SJSA1 (cell line): ENCODE measurements at places on chromosomes 1 and 21. TPM values are rescaled to one million over a fixed set of nuclear protein-coding genes. Genes with fewer than 3 reads are reported as not detected.

- DNase-seq: no peak
Observed at GRCh38 chr1:86546787-86547221, at the start of gene CLCA4. Gene CLCA4, plus strand, starts transcription at chr1:86547078. Its CDS starts 42 bp downstream, at chr1:86547120.

- DNase-seq: no peak
Observed at GRCh38 chr1:155424091-155424490, 103.4 kb downstream of the RUSC1 start.

GRCh38 chr1:44489481-44489880 is 84.4 kb downstream of the RNF220 start:
- DNase-seq: no peak

GRCh38 chr21:25733859-25734653 is 648 bp downstream of the ATP5PF start:
- peak; percentile 33 for DNase-seq

Gene OPTC
- total RNA-seq: not detected in 2 replicates

DNA sequence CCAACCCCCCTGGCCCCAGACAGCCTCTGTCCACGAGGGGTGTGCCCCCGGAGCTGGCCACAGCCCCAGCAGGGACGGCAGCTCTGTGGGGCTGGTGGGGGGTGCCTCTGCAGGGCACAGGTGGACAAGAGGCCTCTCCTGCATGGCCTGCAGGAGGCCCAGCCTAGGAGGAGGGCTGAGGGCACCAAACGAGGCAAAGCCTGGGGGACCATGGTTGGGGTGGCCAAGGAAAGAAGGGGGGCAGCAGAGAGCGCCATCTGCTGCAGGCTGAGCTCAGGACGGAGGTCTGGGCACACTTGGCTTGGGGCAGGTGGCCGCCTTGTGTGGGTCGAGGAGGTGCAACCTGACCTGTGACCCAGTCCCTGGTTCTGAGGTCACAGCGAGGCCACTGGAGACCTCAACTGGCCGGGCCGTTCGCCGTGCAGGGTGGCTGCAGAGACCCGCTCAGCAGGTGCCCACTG is 27.3 kb downstream of the RRP1 start:
- no peak for DNase-seq

DNA sequence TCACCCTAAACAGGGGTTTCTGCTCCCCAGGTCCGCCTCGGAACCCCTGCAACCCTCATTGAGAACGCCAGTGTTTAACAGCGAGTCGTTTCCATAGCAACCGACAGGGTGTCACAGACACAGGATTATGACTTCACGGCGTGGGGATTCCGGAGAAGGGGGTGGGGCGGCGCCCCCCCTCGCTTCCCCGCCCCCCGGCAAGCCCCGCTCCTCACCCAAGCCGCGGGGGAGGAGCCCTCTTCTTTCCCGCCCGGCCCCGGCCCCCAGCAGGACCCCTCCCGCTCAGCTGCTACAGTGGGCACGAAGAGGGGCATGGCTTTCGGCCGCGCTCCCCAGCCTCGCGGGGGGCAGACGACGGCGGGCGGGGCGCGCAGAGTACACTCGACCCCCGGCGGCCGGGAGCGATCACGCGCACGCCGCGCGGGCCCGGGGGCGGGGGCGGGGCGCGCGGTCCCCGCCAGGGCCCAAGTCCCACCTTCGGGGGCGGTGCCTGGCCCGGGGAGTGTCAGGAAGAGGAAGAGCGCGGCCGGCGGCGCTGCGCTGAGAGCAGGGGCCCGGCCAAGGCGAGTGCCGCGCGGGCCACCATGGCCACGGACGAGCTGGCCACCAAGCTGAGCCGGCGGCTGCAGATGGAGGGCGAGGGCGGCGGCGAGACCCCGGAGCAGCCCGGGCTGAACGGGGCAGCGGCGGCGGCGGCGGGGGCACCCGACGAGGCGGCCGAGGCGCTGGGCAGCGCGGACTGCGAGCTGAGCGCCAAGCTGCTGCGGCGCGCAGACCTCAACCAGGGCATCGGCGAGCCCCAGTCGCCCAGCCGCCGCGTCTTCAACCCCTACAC is at the start of gene EFHD2:
TSS of gene EFHD2 (plus strand) at position 501 of the 835 bp plus-strand sequence. CDS start at position 585, 84 bp downstream.
- DNase-seq: peak; percentile 87

Gene GLIS1
- total RNA-seq: 1.2 and 2.6 TPM in 2 replicates

DNA sequence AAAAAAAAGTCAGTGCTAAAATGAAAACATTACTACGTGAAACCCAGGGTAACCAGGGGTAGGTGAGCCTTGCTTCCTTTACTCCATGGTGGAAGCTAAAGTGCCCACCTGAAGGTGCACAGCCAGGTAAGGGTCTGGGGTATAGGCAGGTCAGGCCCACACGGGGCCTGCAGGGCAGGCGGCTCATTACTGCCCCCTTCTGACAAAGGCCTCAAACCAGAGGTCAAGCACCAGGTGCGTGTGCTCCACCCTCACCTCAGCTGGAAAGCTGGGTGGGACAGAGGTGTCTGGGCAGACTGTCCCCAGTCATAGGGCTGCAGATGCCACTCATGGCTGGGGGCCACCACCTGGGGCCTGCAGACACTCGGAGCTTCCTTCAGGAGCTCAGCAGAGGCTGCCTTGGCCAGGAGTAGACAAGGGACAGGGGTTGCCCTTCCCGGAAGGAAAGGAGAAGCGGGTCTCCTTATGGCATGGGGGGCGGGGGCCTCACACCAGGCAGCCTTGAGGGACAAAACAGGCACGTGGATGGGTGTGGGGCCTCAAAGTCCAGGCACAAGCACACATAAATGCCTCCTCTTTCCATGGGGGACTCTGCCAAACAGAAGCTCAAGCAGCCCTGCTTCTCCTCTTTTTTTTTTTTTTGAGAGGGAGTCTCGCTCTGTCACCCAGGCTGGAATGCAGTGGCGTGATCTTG is 36.2 kb downstream of the ACOT7 start:
- DNase-seq: no peak

Gene TFF3
- not detected in 2 replicates for total RNA-seq

DNA sequence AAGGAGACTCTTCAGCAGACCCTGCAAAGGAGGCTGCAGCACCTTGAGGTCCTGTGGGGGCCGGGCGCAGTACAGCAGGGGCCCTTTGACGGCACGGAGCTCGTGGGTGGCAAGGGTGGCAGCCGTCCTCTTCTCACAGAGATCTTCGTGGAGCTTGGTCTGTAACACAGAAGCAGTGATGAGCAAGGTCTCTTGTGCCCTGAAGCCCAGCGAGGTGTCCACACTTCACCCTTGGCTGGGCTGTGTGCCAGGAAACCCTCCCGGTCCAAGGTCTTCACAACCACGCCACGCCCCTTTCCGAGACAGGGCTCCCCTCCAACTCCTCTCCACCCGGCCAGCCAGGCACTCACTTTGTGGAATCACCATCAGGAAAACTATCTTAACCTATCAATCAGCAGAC is 11.3 kb downstream of the LRRC47 start:
- DNase-seq: no peak

GRCh38 chr1:29498126-29499103 is 262.1 kb downstream of the PTPRU start:
- DNase-seq: no peak

DNA sequence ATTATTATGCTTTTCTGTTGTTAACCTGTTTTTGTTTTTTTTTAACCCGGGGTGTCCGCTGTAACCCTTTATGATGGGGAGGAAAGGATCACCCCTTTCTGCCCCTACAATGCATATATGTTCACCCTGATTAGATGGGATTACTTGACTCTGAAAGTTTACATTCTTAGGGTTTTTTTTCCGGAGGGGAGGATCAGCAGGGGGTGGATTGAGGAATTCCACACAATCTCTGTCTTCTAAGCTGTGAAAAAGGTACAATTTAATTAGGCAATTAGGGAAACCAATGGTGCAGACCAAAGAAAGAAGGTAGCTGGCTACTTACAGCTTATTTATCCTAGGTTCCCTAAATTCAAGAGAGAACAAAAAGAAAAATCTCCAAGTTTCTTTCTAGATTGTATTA is 58.3 kb downstream of the EDEM3 start:
- DNase-seq: no peak

GRCh38 chr21:40681164-40681859 is 165.6 kb downstream of the DSCAM start:
- DNase-seq: no peak

GRCh38 chr1:87091425-87091824 is 177.0 kb downstream of the HS2ST1 start:
- no peak for DNase-seq

Gene CYP4A22
- total RNA-seq: not detected in 2 replicates

DNA sequence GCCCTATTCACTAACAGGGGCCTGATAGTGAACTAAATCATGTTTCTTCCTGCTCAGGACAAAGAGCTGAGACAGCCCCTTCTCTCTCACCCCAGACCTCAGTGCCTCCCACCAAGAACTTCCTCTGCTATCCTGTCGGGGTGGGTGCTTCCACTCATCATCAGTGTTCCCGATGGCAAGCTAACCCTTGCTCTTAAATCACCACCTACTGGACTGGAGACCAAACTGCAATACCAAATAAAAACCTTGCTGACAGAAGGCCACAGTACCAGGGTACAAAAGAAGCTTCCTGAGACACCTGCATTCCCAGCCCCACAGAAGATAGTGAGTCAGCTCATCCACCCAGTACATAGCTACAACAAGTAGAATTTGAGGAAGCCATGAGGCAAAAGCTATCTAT is 799.5 kb downstream of the LTN1 start:
- DNase-seq: no peak

DNA sequence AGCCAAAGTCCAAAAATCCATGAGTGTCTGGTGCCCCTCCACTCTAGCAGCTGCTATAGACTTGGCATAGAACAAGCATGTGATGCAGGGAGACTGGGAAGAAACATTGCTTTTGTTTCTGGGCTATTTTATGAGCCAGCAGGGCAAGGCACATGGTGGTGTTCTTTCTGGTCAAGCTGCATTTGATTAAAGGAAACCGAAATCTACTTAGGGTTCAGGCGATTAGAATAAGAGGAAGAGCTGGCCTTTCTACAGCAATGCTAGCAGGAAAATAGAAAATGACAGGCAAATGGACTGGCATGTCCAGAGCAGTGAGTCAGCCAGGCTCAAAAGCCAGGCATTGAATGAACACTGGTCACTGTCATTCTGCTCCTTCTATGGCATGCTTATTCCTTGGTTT is 28.5 kb upstream of the ARHGAP29 start:
- peak; percentile 33 for DNase-seq

Gene PRDM16
- total RNA-seq: 0.05 TPM in 1 of 2 replicates, not detected in the other

GRCh38 chr1:245110406-245110805 is 44.4 kb upstream of the KIF26B start:
- DNase-seq: no peak

Gene COL16A1
- 365 and 404 TPM in 2 replicates for total RNA-seq

DNA sequence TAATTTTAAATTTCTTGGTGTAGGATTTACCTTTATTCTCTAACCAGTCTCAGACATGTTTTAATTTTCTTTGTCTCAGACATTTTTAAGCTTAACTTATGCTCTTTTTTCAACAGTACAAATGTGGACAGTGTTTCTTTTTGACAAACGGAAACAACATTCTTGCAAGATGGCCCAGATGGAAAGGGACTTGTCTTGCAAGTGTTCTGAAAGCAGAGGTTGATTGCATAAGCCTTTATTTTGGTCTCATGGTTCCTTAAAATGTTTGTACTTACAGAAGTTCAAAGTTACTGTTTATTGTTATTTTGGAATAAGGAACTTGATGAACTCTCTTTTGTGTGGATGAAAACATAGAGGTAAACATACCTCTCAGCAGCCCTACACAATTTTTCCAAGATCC is 22.9 kb downstream of the SMAP2 start:
- DNase-seq: no peak

Gene SLC16A4
- 7.0 and 17.4 TPM in 2 replicates for total RNA-seq

Gene GREM2
- total RNA-seq: 0.03 TPM in 1 of 2 replicates, not detected in the other

GRCh38 chr1:236534151-236534651 is 10.4 kb downstream of the LGALS8 start:
- DNase-seq: no peak

DNA sequence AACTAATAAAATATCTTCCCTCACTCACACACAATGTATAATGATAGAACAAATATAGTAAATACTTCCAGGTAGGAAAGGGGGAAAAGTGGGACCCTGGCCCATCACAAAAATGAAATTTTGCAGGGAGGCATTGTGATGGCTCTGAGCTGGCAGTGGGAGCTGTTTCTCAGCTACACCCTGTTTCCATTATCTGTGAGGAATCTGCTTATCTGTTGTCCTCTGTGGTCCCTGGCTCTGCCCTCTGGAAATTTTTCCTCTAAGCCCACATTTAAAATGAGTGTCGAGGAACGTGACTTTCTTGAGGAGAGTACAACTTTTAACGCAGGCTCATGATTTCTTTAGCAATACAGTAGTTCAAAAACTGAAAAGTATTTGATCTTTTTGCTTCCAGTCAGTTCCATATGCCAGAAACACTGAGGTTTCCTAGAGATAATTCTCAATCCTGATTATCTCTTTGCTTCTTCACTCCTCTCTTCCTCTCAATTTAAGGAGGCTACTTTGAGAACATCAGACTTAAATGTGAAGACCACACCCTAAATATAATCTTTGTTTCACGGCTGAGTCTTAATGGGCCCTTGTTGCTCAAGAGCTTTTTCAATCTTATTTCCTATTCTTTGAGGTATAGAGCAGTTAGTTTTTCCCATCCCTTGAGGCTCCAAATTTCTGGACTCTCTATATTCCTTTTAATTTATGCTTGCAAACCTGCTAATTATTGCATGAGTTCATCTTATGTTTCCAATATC is 5.0 kb upstream of the EEIG2 start:
- no peak for DNase-seq

DNA sequence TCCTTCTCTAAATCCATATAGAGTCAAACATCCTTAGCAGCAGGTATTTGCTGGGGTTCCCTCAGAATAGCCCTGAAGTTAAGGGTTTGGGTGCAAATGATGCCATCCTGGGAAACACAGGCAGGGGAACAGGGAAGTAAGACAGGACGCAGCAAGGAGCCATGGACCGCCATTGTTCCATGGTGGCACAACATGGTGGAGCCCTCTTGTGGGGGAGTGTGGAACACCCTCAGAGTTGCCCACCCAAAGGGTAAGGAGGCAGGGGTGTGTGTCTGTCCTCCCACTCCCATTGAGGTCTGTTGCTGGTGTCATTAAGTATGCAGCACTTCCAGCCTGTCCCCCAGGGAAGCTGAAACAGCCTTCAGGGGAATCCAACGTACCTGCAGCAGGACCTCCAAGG is 20.4 kb upstream of the RCAN1 start:
- DNase-seq: no peak

GRCh38 chr1:68326481-68326880 is 94.2 kb upstream of the WLS start:
- no peak for DNase-seq

DNA sequence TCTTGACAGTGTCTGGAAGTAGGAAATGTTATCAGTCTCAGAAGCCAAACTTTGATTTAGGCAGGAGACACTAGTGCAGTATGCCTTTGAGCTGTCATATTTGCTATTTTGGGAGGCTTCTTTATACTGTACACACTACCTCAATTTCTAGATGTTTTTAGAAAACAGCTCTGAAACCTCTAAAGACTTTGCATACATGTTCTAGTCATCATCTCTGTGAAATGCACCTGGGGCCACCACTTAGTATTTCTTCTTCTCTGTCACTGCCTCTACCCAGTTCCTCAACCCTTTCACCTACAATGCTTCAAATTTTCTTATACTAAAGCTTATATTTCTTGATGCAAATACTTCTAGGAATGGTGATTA is 29.1 kb upstream of the PLA2G4A start:
- no peak for DNase-seq

GRCh38 chr1:230167419-230167852 is 100.4 kb downstream of the GALNT2 start:
- peak; percentile 16 for DNase-seq
